ENCODE measurements at places on chromosomes 12 and 14.

DNA sequence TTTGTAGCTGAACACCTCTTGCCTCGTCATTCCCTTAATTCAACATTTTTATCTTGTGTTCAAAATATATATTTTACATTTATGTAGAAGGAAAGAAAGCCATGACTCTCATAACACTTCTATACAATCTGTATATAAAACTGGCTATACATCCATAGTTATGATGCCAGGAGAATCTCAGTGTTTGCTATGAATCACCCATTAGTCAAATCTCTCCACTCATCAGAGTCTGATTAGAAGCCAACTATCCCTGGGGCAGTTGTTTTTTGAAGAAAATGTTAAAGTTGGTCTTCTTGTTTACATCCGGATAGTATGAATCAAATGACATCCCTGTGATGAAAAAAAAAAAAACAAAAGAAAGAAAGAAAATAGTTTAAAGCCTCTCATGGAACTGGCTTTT, 503.9 kb downstream of the NELL2 start:
- no peak for DNase-seq

DNA sequence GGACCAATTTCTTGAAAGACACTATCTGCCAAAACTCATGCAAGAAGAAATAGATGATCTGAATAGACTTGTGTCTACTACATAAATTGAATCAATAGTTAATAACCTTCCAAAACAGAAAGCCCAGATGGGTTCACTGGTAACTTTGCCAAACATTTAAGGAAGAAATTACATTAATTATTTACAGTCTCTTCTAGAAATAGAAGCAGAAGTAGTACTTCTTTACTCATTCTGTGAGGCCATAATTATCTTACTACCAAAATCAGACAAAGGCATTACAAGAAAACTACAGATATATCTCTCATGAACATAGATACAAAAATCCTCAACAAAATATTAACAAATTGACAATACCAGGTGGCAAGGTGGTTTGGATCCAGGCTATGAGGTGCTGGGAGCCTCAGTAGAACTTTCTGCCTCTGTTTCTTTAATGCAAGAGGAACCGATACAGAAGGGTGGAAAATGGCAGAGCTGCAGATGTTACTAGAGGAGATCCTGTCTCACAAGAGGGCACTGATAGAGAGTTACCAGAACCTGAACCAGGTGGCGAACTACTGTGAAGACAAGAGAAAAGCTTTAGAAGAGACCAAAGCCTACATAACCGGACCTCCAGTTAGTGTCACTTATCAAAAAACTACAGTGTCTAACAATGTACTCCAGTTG, 33.7 kb upstream of the KTN1 start:
- no peak for DNase-seq

DNA sequence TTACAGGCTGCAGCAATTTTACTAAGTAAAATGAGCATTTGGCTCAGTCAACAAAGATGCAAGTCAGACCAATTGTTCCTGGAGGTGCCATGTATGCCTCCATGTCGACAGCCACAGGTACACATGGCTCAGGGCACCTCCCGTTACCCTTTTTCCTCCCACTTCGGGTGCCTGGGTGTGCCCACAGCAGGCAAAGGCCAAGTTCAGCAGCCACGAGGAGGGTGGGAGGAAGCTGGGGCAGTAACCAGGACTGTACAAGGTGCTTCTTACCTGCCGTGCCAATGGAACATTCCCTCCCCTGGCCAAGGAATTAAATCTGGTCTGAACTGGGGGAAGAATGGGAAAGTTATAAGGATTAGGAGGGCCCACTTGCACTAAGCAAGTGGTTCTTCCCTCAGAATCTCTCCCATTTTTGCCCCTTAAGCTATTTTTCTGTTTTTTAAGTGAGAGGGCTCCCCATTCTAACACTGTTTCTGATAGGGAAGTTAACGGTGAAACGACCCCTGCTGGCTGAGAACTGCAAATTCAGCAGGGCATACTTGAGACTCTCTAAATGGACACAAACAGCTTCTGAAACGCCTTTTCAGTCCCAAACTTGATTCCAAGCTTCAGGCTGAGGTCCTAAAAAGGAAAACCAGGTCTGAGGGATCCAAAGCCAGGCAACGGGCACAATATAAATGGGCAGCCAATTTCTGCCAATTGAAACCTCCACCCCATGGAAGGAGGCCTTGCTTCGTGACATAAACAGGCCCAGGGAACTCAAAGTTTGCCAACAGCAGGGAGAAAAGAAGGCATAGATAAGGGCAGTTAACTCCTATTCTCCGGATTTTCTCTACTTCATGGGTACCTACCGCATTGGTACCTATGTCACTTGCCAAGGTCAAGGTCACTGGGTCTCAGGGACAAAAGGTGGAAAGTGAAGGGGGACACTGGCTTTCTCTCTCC, 24.8 kb downstream of the CLECL1 start:
- DNase-seq: peak; percentile 76

DNA sequence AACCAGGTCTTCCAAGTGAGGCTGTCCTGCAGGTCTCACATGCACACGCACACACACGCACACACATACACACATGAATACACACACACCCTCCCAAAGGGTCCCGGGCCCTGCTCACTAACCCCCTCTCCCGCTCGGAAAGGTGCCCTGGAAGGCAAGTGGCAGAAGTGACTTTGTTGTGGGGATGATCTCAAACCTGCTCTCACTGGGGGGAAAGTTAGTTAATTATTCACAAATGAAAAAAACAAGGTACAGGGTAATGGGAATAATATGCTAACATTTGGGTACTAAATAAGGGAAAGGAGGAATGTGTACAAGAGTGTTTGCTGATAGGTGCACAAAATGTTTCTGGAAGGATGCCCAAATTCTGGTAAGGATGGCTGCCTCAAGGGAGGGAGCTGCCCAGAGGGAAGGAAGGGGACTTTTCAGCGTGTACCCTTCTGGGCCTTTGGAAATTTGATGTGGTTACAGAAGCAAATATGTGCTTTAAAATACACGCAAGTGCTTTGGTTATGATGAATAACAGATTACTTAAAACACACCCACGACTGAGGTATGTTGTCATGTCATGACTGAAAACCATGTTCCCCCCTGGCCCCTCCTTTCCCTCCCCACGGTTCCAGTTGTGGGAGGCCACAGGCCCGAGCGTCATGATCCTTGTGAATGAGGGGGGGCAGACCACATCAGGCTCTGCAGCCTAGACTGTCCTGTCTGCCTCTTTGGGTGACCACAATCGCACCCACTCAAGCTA, 43.3 kb upstream of the PLEKHG6 start:
- no peak for DNase-seq

GRCh38 chr12:71230542-71230941, 72.7 kb upstream of the TSPAN8 start:
- no peak for DNase-seq

Data from DND-41 (cell line).